C1 segment of cervical spinal cord (tissue), 14 donors: ENCODE measurements at places on chromosomes 5 and 9.

- no peak for DNase-seq
Measured at GRCh38 chr9:27856054-27856453, 282.8 kb upstream of the C9orf72 start.

DNA sequence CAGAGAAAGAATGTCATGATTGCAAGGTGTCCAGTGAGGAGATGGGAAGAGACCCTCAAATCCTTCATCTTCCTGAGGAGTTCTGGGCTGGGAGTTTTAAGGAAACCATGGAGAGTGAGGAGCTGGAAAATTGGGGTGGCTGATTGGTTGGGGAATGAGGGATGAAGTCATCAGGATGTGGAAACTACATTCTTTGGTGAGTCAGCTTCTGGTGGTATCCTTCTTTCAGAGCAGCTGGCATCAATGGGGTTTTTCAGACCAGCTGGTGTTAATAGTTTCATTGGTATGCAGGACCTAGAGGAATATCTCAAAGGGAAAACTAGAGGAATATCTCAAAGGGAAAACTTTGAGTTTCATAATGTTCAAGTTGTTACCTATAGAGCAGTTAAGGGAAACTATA is 45.2 kb downstream of the RNF180 start:
- no peak for DNase-seq

GRCh38 chr9:127203681-127204327 is 60.8 kb upstream of the GARNL3 start:
- DNase-seq = no peak

- no peak for DNase-seq
Measured at GRCh38 chr5:177431317-177432142, 5.1 kb downstream of the GRK6 start.

DNA sequence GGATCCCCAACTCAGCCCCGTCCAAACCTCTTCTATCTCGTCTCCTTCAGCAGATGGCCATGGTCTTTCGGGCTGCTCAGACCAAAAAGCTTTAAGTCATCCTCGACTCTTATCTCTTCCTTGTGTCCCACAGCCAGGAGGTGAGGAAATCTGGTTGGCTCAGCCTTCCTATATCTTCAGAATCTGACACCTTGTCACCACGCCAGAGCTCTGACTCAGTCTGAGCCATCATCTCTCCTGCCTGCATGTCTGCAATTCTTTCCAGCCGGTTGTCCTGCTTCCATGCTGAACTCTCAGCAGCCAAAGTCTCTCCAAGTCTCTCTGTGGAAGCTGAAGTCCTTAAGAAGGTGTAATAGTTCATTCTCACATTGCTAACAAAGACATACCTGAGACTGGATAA is 419.3 kb upstream of the ADAMTS16 start:
- no peak for DNase-seq

DNA sequence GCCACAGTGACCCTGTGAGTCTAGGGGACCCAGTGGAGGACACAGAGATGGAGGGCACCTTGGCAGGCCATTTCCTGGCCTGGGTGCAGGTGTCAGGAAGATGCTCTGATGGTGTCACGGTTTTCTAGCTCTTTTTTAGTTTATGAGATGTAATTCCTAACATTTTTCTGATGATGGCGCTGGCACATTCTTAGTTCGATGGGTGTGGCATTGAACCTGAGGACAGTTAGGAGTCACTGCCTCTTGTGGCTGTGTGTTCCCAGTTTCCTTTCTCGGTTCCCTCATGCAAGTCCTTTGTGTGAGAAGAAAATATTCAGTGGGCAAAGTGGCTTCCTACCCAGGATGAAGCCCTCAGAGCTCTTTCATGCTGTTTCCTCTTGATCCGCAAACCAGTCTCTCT is 129.4 kb upstream of the ICE1 start:
- no peak for DNase-seq

DNA sequence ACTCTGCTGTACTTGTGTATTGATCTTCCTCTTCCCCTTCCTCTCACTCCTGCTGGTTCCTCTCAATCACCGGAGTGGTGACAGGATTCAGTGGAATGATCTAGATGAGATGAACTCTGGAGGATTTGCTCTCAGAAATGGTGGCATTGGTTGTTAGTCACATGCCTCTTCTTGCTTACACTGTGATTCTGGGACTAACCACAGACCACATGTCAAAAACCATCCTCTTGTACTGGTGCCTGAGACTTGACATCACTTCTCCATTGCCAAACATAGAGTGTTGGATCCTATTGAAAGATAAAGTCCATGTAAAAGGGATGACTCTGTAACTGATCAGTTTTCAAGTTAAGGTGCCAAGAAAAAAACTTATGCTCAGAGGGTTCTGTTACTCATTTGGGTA is 506.5 kb downstream of the DMAC1 start:
- DNase-seq = no peak

GRCh38 chr5:53942724-53943123 is 367.6 kb downstream of the ARL15 start:
- no peak for DNase-seq

DNA sequence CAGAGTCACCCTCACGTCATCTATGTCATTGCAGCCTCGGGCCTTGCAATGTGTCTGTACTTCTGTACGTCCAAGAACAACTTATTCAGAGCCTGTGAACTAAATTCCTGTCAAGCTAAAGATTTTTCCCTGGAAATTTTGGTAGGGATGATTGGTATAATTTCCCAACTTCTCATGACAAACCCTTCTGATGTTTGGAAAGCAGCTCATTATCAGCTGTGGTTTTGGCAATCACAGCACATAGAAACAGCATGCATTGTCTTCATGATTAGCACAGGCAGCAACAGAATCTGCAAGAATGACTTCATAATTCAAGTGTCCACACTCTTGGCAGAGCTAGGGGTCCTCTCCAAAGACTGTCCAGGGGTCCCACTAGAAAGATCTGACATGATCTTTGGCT is 49.5 kb downstream of the APBA1 start:
- no peak for DNase-seq

DNA sequence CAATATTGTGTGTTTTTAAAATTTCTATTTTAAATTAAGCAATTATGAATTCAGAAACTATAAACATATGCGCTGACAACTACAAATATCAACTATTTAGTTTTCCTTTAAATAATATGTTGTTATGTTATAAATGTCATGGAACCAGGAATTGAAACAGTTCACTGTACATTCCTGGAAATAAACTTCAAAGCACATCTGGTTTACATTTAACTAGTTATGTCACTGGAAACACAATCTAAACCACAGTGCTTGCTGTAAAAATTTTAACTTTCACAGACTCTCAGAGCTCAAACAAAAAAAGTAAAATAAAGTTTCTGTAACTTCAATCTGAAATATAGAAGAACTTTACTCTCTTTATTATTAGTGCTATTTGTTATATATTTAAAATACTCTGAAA is 179.2 kb downstream of the FBN2 start:
- DNase-seq = no peak

DNA sequence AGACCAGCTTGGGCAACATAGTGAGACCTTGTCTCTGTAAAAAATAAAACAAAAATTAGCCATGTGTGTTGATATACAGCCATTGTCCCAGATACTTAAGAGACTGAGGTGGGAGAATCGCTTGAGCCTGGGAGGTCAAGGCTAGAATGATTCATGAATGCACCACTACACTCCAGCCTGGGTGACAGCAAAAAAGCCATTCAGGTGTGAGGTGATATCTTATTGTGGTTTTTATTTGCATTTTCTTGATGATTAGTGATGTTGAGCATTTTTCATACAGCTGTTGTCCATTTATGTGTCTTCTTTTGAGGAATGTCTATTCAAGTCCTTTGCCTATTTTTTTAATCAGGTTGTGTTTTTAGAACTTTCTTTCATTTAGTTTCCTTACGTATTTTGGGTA is 23.2 kb downstream of the MTAP start:
- DNase-seq = no peak
